Mammary epithelial cell (primary cell): ENCODE measurements at places on chromosomes 12 and 14.

- DNase-seq = no peak
Measured at GRCh38 chr14:37994846-37995372, 212.8 kb upstream of the SSTR1 start.

DNA sequence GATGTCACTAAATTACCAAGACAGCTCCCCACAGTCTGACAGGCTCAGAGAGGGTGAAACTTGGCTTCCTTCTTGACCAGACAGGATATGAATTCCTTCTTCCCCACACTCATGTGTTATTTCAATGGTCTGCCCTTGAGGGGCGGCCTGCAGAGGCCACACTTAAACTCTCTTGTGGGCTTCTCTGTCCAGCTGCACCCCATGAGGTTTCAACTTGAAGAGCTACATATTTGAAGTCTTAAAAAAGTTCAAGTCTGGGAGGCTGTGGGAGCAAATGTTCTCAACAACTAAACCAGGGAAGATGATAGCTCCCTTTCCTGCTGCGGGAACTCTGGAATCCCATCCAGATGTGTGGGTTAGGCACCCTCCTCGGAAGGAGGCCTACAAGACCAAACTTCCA is 98.3 kb downstream of the TTC7B start:
- no peak for DNase-seq

DNA sequence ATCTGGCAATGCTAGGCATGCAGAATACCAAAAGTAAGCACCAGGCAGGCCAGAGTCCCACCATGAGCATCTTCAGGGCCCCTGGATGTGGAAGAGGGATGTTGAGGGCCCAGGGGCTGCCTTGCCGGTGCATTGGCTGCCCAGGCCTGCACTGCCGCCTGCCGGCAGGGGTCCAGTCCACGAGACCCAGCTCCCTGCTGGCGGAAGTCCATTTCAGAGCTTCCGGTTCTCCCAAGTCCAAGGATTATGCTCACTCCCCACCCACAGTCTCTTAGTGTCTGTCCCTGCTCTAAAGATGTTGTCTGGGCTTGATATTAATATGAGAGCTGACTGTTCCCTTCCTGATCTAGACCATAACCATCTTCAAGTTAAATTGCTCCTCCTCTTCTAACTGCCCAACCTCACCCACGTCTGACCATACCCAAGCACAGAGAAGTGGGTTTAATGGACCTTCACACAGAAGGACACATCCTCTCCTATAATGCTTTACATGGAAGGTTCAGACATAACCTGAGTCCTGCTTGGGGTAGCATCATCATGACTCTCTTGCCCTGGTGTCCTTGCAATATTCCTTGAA is 117.4 kb downstream of the DAD1 start:
- peak; percentile 49 for DNase-seq

GRCh38 chr12:87728931-87729593 is 300.1 kb downstream of the C12orf50 start:
- no peak for DNase-seq

DNA sequence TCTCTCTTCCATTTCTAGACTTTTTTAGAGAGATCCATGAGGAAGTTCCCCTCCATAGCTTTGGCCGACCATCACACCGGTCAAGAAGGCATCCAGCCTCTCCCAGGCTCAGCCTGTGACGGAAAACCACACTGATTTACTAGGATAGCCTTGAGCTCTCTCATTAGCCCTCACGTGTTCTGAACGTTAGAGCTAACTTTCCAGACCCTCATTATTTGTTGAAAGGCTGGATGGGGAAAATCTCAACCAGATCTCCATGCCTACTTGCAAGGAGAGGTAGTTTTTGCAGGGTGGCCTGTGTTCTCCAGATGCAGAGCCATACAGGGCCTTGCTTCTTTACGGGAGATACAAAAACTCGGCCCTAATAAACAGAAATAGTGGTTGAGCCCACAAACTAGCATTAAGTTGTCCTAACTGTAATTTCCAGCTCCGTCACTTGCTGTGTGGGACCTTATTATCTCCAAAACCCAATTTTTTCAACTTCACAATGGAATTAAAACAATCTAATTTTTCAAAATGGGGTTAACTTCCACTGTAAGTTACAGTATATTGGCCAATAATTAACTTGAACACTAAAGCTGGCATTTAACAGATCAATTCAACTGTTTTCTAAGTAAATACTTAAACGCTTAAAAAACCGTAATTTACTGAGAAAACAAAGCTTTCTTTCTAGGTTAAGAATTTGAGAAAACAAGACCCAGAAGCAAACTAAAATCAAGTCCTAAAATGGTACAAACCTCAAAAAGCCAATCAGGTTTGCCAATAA is 65.3 kb downstream of the KLHL28 start:
- no peak for DNase-seq

DNA sequence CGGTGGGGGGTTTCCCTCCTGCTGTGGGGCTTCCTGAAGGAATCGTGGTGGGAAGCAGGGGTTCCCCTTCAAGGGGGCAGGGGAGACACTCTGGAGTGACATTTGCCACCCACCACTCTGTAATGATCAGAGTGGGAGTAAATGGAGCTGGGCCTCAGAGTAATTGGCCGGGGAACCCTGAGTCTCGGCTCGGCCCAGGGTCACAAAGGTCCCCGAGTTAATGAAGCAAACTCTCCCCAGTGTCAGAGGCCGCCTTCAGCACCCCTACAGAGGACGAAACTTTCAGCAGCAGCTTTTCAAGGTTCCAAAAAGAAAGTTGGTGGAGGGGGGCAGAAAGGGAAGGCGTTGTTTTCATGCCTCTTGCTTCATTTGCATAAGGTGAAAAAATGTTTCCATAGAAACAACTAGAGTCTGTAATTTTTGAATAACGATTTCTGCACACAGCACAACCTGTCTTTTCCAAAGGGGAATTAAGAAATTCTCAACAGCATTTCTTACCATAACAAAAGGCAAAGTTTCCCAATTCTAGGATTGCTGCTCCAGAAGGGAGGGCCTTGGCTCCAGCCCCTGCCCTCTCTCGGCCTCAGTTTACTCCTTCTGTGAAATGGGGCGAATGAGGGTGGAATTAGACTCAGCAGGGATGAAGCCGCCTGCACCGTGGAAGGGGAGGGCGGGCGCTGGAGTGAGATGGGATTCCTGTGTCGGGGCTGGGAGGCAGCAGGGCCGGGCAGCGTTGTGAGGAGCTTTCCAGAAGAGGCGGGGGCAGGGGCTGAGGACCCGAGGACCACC is 67.0 kb upstream of the BEGAIN start:
- no peak for DNase-seq

GRCh38 chr14:76126076-76126475 is 25.6 kb upstream of the GPATCH2L start:
- no peak for DNase-seq

- no peak for DNase-seq
Measured at GRCh38 chr12:57524814-57525614, 2.4 kb downstream of the MBD6 start.

GRCh38 chr14:94752591-94753436 is 17.1 kb downstream of the GSC start:
- no peak for DNase-seq

- DNase-seq = peak; percentile 57
Measured at GRCh38 chr14:93207468-93208308, 632 bp downstream of the UBR7 start.

- DNase-seq = no peak
Measured at GRCh38 chr12:85877459-85877858, 3.4 kb downstream of the NTS start.

- DNase-seq = peak; percentile 65
Measured at GRCh38 chr14:64303471-64303917, 9.3 kb upstream of the ESR2 start.

DNA sequence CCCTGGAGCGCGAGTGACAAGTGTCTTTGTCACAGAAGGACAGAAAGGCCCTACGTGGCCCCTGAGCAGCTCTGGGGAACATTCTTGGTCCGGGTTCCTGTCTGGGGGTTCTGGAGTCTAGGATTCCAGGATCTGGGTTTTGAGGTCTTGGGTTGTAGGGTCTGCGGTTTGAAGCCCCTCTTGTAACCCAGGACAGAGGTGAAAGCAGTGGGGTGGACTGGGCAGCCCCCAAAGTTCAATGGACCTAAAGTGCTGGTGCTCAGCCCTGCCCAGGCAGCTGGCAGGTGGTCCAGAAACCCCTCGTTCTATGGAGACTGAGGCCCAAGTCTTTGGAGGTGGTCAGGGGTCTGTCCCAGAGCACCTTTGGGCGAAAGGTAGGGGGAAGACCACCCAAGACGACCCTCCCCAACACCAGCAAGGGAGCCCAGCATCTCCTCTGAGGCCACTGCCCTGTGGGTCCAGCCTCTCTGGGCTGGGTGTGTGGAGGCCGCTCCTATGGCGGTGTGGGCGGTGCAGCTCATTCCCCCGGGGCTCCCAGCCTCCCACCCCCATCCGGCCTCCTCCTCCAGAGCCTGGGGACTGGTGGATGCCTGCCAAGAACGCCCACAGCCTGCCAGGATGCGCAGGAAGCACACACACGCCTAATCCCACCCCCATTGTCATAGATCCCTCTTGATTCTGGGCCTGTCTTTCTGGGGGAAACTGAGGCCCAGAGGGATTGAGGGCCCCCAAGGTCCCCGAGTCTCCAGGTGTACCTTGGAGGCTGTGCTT is 30.2 kb upstream of the ANKRD9 start:
- no peak for DNase-seq

DNA sequence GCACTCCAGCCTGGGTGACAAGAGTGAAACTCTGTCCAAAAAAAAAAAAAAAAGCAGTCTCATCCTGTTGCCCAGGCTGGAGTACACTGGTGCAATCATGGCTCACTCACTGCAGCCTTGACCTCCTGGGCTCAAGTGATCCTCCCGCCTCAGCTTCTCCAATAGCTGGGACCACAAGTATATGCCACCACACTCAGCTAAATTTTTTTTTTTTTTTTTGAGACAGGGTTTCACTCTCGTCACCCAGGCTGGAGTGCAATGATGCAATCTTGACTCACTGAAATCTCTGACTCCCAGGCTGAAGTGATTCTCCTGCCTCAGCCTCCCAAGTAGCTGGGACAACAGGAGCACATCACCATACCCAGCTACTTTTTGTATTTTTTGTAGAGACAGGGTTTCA is 5.2 kb upstream of the CNPY2 start:
- no peak for DNase-seq

GRCh38 chr14:103705118-103705503 is 10.1 kb downstream of the XRCC3 start:
- no peak for DNase-seq

GRCh38 chr12:47709237-47709636 is 3.4 kb upstream of the RPAP3 start:
- no peak for DNase-seq

DNA sequence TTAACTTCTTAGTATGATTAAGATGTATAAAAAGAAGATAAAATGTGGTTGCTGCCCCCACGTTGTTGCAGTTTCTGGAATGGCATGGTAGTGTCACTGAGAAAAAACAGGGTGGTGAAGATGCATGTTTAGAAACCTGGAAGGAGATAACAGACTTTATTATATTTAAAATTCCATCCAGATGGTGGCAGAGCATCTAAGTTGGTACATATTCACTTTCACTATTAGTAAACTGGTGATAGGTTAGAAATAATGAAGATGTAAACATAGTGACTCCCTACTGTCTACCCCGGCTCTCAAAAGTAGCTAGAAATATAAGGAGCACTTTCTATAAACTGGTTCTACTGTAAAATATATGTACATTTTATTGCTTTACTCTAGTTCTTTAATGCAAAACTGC is 279.3 kb downstream of the NPAS3 start:
- DNase-seq = no peak

GRCh38 chr12:92403210-92404175 is 257.8 kb upstream of the BTG1 start:
- no peak for DNase-seq

- no peak for DNase-seq
Measured at GRCh38 chr12:81300454-81300853, 222.6 kb downstream of the ACSS3 start.

GRCh38 chr14:49988080-49988990 is 95.5 kb downstream of the ARF6 start:
- DNase-seq = no peak

DNA sequence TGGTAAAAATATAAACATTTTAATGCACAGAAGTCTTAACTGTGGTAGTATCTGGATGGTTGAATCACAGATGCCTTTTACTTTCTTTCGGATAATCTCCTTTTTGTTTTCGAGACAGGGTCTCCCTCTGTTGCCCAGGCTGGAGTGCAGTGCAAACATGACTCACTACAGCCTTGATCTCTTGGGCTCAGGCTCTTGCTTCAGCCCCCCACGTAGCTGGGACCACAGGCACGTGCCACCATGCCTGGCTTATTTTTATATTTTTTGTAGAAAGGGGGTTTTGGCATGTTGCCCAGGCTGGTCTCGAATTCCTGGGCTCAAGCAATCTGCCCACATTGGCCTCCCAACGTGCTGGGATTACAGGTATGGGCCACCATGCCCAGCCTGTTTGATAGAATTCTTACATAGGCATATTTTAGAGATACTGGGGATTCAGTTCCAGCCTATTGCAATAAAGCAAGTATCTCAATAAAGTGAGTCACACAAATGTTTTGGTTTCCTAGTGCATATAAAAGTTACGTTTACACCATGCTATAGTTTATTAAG is 99.2 kb downstream of the SNAPC1 start:
- DNase-seq = no peak

- no peak for DNase-seq
Measured at GRCh38 chr12:102052192-102053061, 9.4 kb downstream of the WASHC3 start.

DNA sequence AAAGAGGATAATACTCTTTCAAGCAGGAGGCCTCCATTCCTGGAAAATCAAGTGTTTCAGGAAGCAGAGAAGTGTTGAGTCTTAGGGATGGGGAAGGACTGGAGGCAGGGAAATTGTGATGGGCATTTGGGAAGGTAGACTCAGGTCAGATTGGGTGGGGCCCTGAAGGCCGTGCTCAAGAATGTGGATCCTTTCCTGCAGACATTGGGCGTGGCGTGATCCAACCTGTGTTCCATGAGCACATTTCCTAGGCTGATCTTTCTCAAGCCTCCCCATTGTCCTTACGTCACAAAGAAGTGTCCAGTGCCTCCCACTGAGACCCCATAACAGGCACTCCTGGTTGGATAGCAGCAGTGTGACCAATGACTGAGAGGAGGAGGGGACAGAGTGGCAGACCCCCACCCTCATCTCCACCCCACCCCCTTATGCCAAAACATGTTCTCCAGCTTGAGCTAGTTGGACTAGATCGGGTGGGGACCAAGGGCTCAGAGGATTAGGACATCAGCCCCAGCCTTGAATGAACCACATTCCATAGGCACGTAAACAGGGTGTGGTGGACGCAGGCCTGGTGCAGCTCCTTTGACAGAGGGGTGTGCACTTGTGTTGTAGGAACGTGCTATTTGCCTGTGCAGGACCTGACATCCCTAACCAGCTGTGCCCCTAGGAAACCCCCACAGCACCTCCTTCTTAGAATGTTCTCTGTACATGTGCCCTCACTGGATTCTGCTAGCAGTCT is 76.8 kb downstream of the TTC9 start:
- DNase-seq = peak; percentile 10

DNA sequence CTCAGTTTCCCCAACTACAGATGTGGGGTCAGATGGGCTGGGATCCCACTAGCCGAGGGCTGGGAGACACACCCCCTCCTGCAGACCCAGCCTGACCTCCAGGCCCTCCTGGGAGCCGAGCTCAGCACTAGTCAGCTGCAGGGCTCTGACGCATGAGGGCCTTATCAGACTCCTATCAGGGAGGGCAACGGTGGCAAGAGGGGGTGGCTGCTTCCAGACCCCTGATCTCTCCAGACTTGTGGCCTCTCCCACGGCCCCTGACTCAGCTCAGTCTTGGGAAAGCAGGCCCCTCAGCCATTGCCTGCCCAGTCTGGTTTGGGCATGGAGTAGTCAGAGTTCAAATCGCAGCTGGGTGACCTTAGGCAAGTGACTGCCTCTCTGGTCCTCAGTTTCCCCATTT is 2.5 kb downstream of the RASAL1 start:
- DNase-seq = no peak
